ENCODE measurements at places on chromosomes 2 and 18.
A peak's percentile ranks its signal among the peaks of the same experiment; 100 is the strongest.

GRCh38 chr2:96427917-96428316 lies 77.2 kb downstream of the NEURL3 start:
- DNase-seq, result peak; percentile 33

DNA sequence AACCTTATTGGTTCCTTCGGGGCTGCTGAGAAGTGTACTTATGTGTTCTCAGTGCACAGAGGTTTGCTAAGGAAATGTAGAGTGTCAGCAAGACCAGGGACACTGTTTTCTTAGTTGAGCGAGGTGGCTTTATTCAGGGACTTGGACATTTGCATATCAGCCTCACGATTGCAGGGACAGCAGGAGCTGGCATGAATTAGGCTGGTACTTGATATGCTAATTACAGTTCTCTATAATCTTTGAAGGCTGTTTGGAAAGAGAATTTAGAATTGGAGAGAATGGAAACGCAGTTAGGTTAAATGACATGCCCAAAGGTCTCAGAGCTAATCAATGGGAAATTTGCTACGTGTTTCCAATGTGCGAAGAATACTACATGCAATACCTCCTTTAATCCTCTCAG lies 18.7 kb upstream of the MTCL1 start:
- no peak for DNase-seq

DNA sequence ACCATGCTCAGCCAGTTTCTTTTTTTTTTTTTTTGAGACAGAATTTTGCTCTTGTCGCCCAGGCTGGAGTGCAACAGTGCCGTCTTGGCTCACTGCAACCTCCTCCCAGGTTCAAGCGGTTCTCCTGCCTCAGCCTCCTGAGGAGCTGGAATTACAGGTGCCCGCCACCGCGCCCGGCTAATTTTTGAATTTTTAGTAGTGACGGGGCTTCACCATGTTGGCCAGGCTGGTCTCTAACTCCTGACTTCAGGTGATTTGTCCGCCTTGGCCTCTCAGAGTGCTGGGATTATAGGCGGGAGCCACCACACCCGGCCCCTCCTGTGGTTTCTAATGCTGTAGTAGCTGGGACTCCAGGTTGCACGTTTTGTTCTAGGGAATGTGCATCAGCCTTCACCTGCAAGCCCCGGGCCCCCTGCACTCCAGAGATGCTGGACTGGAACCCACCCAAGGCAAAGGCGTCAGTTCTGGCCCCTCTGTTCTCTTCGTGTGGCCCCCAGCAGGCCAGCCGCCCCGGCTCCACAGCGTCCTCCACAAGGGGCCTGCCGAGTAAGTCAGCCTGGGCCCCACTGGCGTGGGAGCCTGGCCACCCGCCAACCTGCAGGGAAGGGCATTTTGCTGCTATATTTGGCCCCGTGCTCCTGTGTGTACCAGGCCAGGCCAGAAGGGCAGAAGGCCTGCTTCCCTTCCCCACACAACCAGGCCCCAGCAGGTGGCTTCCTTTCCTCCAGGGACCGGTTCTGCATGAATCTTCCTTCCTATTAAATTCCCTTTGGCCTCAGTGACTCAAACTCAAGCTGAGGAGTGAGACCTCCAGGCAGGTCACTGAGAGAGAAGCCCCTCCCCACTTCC lies 25.7 kb upstream of the B3GNT7 start:
- no peak for DNase-seq

- DNase-seq, result no peak
Observed at GRCh38 chr2:216871333-216871934, 11.6 kb upstream of the TNP1 start.

DNA sequence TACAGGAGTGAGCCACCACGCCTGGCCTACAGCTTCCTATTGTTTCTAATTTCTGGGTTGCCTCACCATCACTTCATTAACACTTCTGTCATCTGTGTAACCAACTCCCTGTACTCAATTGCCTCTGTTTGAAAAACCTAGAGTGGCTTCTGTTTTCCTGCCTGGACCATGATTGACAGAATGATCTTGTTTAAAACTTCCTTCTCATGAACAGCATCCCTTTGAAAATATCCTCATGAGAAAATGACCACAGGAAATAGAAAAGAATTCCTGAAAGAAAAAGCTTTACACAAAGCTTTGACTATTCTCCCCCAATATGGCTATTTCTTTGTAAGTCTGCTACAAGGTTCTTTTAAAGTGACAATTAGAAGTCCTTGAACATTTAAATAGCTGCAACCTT lies 672.3 kb downstream of the ARHGAP15 start:
- no peak for DNase-seq

- no peak for DNase-seq
Observed at GRCh38 chr2:98170076-98170475, 83.1 kb downstream of the VWA3B start.

DNA sequence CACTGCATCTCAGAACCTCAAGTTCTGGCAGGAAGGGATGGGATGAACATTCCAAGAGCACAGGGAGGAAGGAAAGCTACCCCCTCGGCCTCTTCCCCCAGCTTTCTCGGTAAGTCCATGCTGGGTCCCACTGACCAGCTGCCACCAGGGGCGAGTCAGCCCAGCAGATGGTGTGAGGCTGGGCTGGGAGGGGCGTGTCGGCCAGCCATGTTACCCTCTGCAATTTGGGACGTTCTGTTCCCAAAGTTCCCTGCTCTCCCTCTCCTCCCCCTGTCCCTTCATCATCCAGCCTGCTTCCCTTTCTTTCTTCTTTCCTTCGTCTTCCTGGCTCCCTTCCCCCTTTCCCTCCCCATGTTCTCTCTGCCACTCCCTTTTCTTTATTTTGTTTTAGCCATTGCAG lies 74.3 kb upstream of the TNP1 start:
- no peak for DNase-seq

- DNase-seq, result no peak
Observed at GRCh38 chr2:133710613-133711012, 142.3 kb upstream of the NCKAP5 start.

DNA sequence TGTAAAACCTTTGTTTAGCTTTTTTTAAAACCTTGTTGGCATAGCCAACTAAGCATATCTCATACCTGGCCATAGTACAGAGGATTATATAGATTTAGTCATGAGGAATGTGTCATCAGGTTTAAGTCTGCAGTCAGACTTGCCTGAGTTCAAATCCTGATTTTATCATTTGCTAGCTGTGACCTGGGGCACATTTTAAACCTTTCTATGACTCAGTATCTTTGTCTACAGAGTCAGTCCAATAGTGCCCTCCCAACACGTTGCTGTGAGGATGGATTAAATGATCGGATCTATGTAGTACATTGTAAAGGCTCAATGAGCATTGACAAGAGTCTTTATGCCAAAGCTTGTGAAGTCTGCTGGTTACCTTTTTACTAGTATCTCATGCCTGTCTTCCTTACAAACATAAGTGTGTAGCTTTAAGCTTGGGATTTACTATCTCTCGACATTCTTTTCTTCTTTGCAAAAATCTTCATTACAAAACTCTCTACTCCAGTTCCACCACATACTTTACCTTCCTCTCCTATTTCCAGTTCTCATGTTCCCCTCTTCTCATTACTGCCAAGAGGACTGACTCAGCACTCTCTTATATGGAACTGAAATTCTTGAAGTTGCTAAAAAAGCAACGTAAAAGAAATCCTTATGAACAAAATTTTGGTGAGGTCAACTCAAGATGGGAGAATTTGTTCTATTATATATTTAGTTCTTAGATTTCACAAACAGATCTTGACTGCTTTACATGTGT lies 68.1 kb upstream of the RBMS1 start:
- peak; percentile 85 for DNase-seq

- peak; percentile 36 for DNase-seq
Observed at GRCh38 chr18:3402982-3403451, 47.0 kb upstream of the TGIF1 start.

- no peak for DNase-seq
Observed at GRCh38 chr2:58543442-58543841, 302.3 kb upstream of the FANCL start.

DNA sequence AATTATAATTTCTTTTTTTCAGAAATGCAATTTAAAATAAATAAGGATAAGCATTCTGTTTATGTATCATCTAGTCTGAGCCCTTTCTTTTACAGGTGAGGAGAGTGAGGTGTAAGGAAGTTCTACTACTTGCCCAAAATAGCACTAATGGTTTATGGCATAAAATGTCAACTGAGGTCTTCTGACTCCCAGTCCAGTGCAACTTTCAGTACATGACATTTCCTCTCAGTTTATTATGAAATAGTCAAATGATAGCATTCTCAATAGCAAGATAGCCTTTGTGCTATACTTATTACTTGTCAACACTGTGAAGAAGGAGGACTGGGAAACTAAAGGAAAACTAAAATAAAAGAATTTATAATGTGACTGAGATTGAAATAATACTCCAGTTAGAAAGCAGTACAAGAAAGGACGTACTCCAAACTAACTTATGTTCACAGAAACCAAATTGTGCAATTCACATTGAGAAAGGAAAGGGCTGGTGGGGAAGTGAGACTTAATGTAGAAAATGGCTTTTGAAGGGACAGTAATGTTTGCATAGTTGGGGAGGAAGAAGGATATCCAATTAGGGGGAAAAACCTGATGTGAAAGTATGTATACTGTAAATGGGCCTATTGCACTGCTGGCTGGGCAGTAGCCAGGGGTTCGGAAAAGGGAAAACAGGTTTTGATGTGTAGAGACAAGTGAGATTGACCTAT lies 166.7 kb upstream of the ZEB2 start:
- DNase-seq, result no peak

GRCh38 chr18:45253973-45254708 lies 361.1 kb upstream of the SLC14A2 start:
- DNase-seq, result no peak

DNA sequence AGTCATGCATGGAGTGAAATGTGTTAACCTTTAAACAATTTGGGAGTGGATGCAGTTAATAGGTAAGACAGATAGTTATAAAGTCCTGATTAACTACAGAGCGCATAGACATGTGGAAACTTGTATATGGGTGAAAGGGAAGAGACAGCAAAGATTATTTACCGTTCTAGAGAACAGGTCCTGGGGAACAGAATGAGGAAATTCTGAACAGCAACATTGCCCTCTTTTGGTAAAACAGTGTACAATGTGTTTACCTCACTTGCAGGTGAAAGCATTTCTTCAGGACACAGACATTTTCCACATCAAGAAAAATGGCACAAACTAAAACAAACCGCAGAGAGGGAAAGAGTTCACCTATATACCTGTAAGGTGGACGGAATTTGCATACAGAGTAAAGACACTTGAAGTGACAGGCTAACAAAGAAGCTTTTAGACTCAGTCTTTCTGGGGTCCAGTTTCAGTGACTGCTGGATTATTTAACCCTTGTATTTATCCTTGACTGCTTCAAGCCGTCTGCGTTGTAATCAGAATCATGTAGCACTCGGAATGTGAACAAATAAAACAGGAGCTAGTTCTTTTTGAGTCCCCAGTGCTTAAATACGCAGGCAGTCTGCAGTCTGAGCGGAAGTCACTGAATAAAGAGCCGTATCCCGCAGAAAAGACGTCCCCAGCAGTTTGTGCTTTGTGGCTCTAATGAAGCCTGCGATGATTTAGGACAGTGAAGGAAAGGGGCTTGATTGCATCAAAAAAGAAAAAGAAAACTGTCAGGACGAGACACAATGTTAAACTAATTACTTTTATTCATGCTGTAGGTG lies 364.8 kb upstream of the GALNT5 start:
- peak; percentile 29 for DNase-seq

- DNase-seq, result no peak
Observed at GRCh38 chr2:63737081-63737751, 104.5 kb upstream of the UGP2 start.

GRCh38 chr2:75466708-75467311 lies 93.9 kb downstream of the EVA1A start:
- no peak for DNase-seq

DNA sequence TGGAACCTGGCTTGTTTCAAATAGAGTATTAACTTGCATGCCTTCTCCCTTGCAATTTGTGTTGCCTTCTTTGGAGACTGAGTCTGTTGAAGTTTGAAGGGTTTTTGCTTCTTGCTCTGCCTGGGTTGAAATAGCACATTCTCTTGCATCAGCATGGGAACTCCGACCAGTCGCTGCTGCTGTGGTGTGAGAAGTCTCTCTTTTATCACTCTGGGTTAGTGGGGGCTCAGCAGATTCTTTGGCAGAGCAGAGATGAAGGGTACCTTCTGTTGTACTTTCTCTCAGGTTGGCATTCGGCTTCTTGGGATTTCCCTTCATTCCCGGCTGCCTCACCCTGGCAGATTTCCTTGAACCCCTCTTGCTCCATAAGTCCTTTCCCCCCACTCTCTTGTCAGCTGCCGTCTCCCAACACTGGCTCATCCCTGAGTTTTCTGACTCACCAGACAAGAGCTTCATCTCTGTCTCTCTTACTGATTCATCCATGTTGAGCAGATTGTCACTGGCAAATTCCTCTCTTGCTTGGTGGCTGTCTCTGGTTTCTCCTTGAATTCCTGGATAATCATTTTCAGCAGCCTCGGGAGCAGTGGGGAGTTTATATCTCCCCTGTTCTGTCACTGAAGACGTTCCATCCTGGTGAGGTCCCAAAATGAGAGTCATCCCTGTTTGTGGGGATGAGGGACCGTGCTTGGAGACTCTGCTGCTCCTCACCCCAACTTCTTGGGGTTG lies 49.9 kb downstream of the ALPK2 start:
- DNase-seq, result peak; percentile 81

GRCh38 chr2:10162586-10163497 lies 40.3 kb downstream of the RRM2 start:
- no peak for DNase-seq

DNA sequence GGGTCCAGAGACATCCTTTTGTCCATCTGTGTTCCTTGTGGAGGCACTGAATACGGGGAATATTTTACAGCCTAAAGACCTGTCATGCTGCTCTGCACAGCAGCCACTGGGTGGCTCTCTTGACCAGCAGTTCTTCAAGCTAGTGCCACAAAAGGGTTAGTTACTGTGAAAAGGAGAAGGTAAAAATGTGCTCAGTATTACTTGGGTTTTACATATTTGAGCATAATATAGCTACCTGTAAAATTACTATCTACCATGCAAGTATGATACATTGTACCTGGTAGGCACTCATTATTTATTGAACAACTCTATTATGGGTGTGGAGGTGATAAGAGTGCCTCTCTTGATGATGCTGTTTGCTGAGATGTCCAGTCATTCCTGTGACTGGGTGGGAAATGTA lies 23.6 kb downstream of the FZD5 start:
- DNase-seq, result peak; percentile 64

DNA sequence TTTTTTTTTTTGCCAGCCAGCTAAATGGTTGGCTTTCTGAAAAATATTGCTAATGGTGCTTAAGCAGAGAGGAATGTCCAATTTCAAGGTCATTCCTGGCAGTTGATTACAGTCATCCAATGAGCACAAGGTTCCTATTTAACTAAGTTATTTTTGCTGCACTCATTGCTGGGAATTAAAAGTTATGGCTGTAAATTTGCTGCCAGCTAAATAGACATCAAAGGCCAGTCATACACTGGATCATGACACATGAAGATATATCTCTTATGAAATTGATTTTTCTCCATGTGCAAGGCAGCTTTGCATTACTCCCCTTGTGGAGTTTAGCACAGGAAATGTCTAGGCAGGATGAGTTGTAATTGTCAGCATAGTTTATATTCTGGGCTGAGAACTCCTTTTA lies 1898.4 kb upstream of the CELF4 start:
- DNase-seq, result peak; percentile 23

- no peak for DNase-seq
Observed at GRCh38 chr2:190859347-190860297, 21.0 kb upstream of the GLS start.

Measured in fibroblast of gingiva (primary cell).